ENCODE measurements at places on chromosomes 2 and 18.
A peak's percentile ranks its signal among the peaks of the same experiment; 100 is the strongest.

- no peak for DNase-seq
These were observed 50.7 kb upstream of the RNU4ATAC start for GRCh38 chr2:121479882-121480522.

- no peak for DNase-seq
These were observed 126.9 kb upstream of the ZNF516 start for GRCh38 chr18:76621782-76622495.

- no peak for DNase-seq
These were observed 57.8 kb downstream of the ADD2 start for GRCh38 chr2:70710038-70710690.

DNA sequence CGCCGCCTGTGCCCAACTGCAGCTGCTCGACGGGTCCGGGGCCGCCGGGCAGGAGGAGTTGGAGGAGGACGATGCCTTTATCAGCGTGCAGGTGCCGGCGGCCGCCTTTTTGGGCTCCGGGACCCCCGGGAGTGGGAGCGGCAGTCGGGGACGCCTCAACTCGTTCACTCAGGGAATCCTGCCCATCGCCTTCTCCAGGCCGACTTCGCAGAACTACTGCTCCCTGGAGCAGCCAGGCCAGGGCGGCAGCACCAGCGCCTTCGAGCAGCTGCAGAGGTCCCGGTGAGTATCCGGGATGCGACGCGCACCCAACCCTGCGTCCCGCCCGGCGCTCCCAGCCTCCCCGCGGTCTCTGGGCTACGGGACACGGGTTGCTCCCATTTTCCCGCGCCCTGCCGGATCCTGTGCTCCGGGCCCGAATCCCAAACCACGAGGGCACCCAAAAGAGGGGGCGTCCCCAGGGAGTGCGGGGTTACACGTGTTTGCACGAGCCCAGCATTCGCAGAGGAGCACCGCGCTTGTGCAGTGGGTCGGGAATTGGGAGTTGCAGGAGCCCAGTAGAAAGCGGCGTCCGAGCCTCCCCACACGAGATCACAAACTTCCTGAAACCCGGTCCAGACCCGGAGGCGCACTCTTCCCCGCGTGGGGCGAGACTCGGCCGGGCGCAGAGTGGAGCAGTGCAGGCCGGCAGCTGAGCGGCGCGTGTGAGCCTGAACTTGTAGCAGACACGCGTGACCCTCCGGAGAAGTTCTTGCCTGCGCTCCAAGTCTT is 1.2 kb downstream of the CABLES1 start:
- no peak for DNase-seq

DNA sequence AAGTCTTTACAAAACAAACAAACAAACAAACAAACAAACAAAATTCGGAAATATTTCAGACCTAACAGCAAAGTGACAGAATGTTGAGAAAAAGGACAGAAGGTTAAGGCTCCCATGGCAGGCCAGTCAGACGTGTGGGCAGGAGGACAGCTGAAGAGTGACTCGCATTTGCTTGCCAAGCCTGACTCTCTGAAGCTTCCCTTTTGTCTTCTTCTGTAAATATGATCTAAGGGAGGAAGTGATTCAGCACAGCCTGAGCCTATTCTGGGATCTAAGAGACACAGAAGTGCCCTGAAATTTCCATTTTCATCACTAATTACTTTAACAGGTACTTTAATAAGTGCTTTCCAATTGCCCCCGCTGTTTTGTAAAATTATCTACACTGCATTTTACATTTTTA is 134.0 kb upstream of the LYPD1 start:
- DNase-seq, result no peak

DNA sequence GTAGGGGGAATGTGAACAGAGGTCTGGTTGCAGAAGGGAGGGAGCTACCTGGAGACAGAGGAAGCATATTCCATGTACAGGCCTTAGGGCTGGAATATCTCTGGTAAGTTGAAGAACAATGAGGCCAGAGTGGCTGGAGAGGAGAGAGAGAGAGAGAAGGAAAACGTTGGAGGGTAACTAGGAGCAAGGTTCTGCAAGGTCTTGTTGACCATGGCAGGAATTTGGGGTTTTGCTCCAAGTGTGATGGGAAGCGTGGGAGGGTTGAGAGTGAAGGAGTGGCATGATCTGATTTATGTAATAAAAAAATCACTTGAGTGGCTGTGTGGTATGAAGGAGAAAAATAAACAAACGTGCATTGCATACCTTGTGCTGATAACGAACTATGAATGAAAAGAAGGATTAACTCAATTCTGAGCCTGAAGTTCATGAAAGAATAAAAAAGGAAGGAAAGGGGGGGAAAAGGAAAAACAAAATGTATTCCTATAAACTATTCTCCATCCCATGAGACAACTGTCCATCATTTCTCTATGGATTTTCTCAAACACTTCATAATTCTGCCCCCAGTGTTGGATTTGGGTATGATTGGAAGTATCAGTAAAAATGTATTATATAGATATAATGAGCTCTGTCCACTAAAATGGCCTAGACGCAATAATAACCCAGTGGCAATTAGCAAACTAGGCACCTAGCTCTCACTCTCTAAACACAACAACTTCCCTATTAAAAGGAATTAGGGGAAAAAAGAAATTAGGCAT is 59.7 kb upstream of the PMAIP1 start:
- no peak for DNase-seq

DNA sequence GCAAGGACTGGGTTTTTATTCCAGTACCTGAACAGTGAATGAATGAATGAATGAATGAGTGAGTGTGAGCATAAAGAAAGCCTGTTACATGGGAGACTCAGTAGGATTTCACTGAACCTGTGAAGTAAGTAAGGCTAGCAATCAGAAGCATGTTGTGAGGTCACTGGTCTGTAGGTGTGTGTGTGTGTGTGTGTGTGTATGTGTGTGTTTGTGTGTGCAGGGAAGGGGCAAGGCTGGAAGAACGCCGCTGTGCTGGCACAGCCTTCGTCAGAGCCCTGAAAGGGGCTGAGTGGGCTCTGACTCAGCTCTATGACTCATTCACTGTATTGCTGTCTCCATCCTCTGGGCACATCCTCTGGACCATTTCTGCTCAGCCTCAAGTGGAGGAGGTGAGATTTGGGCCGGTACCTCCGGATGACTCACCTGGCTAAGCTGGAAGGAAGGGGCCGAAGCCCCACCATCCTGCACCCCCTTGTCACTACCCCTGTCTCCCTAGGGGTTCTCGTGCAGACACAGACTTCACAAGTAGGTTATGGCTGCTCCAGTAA is 51.4 kb upstream of the MRPL33 start:
- no peak for DNase-seq

- DNase-seq, result no peak
These were observed 104.8 kb downstream of the PLCL1 start for GRCh38 chr2:197908990-197909776.

DNA sequence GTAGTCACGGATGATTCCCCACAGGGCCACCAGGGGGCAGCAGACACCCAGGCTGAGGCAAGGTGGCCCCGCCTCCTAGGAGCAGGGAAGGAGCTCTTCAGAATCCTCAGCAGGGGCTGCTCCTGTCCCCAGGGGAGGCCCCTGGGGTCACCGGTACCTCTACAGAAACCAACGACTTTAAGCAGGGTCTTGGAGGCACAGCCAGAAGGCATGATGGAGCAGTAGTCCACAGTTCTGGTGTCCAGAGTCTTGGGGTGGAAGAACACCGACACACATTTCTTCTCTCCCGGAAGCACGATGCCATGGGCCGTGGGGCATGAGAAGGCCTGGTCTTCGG is 11.5 kb downstream of the CFAP65 start:
- peak; percentile 62 for DNase-seq

DNA sequence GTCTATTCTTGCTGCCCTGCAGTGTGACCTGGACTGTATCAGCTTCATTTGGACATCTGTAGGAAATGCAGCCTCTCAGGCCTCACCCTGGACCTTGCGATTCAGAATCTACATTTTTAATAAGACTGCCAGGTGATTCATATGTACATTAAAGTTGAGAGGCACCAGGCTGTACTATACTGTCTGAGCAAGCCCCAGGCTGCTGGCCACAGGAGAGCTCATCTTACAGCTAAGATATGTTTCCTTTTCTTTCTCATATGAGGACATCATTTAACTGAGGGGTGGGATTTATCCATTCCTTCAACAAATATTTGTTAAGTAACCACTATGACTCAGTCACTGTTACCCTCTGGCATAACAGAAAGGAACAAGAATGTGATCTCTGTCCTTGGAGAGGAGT is 78.2 kb upstream of the GCFC2 start:
- DNase-seq, result no peak

DNA sequence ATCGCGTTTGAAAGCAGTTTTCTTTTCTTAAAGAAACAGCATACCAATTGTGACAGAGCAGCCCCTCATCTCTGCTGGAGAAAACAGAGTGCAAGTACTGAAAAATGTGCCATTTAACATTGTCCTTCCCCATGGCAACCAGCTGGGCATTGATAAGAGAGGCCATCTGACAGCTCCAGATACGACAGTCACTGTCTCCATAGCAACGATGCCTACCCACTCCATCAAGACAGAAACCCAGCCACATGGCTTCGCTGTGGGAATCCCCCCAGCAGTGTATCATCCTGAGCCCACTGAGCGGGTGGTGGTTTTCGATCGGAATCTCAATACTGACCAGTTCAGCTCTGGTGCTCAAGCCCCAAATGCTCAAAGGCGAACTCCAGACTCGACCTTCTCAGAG is 9.5 kb downstream of the GRHL1 start:
- DNase-seq, result no peak

- no peak for DNase-seq
These were observed 4.7 kb downstream of the NRP2 start for GRCh38 chr2:205686783-205687640.

DNA sequence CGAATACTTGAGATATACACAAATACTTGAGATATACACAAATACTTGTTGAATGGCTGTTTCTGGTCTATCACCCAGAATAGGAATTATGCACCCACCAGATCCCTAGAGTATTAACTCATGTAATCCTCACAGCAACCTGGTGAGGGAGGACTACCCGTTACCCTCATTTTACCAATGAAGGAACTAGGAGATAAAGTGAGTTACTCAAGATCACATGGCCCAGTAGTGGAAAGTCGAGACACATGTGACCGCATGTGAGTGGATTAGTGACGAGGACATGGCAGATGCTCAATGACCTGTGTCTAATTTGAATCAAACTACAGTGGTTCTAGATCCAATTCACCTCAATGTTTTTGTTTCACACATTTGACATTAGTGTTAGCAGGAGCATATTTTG is 2.4 kb downstream of the MOGAT1 start:
- DNase-seq, result no peak

GRCh38 chr18:68056936-68057335 is 540.4 kb upstream of the DSEL start:
- DNase-seq, result no peak

DNA sequence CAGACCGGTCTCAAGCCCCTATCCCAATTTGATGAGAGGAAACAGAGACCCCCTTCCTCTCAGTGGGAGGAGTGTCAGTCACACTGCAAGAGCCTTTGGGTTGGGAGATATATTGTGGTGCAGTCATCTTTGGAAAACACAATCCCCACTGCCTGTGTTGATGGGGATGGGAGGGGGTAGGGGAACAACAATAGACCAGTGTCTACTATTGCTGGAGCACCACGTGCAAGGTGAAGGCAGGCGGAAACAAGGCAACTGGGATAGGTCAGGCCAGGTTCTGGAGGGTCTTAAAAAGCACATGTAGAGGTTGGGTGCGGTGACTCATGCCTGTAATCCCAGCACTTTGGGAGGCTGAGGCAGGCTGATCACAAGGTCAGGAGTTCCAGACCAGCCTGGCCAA is 127.9 kb downstream of the ZFP36L2 start:
- no peak for DNase-seq

- DNase-seq, result no peak
These were observed 161.5 kb upstream of the SMAD2 start for GRCh38 chr18:48091869-48092497.

DNA sequence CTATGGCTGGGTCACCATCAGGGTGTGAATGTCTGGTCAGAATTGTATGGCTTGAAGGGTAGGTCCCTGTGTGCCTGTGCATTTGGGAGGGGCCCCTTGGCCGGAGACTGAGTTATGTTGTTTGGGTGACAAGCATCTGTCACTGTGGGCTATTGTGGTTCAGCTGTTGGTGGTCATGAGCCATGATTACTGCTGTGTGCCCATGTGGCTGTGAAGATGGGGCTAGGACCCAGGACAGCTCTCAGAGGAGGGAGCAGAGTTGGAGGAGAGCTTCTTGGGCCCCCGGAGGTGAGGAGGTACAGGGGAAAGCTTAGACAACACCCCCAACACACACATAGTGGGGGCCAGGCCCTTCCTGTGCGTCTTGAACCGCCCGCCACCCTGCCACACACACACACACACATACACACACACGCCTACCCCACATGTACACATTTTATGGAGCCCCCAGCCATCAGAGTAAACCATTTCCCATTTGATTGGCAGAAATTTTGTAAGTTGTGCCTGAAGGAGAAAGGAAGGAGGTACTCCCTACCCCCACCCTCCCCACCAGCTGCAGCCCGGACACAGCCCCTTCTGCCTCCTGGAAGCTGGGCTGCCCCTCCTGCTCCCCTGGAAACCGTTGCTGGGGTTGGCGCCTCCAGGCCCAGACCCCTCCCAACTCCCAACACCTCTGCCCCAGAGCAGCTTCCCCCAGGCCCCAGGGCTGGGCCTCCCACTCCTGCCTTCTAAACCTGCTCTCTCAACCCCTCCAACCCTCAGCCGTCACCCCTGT is 2.0 kb downstream of the GAREM2 start:
- no peak for DNase-seq

DNA sequence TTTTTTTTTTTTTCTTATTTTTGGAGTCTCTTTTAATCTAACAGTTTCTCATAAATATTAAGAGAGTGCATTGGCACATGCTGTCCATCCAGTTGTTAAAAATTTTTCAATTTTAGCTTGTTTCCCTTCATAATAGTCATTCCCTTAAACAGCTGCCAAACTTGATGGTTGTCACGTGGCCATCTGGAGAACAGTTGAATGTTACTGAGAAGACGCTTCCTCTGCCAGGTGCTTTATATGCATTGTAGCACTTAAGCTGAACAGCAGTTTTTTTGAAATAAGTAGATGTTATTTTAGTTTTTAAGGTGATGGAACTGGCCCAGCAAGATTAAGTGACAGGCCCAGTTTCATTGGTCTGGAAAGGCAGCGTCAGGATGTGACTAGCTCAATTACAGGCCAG is 3.3 kb downstream of the SMARCAL1 start:
- no peak for DNase-seq

GRCh38 chr2:230097424-230097823 is 28.7 kb upstream of the SLC16A14 start:
- no peak for DNase-seq

DNA sequence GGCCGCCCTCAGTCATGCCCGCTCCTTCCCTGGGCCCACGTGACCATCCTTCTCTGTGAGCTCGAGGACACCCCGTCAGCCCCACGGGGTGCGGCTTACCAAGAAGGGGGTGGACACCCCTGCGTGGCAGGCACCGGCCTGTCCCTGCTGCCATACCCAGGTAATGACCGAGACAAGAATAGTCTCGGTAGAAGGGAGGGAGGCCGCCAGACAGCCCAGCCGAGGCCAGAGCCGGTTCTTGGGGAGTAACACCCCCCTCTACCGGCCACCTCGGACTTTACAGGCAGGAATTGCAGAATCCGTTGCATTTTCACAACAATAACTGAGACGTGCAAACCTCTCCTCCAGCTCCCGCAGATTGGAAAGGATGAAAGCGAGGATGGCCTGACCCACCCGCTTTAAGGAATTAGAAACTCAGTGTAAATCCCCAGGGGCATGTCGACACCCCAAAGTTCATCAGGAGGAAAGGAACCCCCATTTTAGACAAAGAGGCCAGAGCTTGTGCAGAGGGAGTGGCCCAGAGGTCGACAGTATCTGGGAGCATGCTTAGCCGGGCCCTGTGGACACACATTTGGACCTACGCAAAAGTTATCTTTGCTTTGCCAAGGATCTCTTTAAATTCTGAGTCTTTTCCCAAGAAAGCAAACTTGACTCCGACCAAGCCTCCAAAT is 60.1 kb upstream of the GLI2 start:
- DNase-seq, result no peak

Data from stimulated activated CD8-positive, alpha-beta memory T cell treated with anti-CD3 and anti-CD28 coated beads, Interleukin-2, amount 100 ng/mL, for 1 hour (primary cell).